ENCODE measurements at places on chromosomes 2 and 18.

DNA sequence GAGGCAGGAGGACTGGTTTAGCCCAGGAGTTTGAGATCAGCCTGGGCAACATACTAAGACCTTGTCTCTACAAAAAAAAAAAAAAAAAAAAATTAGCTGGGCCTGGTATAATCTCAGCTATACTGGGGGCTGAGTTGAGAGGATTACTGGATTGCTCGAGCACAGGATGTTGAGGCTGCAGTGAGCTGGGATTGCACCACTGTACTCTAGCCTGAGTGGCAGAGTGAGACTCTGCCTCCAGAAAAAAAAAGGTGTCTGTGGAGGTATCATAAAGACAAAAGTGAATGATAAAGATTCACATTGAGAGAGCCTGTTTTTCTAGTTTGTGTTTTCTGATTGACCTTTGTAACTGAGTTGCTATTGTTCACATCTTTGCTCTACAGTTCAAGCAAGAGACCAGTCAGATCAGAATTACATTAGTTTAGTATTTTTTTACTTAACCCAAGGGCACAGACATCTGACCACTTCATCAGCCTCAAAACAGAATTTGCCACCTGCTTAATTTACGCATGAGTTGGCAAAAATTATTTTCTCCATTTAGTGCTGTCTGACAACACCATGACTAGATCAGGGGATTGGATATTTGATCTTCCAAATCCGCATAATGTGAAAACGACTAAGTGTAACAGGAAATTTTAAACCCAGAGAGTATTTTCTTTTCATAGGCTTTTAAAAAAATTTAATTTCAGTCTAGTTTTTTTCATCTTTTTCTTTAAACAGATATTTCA, 271.0 kb downstream of the TGIF1 start:
- no peak for DNase-seq

GRCh38 chr2:25036221-25036559, 5.7 kb upstream of the EFR3B start:
- no peak for DNase-seq

GRCh38 chr2:24330161-24330560, 30.2 kb downstream of the ITSN2 start:
- DNase-seq, result no peak

- no peak for DNase-seq
These were observed 5.6 kb downstream of the FOSL2 start for GRCh38 chr2:28398101-28398834.

DNA sequence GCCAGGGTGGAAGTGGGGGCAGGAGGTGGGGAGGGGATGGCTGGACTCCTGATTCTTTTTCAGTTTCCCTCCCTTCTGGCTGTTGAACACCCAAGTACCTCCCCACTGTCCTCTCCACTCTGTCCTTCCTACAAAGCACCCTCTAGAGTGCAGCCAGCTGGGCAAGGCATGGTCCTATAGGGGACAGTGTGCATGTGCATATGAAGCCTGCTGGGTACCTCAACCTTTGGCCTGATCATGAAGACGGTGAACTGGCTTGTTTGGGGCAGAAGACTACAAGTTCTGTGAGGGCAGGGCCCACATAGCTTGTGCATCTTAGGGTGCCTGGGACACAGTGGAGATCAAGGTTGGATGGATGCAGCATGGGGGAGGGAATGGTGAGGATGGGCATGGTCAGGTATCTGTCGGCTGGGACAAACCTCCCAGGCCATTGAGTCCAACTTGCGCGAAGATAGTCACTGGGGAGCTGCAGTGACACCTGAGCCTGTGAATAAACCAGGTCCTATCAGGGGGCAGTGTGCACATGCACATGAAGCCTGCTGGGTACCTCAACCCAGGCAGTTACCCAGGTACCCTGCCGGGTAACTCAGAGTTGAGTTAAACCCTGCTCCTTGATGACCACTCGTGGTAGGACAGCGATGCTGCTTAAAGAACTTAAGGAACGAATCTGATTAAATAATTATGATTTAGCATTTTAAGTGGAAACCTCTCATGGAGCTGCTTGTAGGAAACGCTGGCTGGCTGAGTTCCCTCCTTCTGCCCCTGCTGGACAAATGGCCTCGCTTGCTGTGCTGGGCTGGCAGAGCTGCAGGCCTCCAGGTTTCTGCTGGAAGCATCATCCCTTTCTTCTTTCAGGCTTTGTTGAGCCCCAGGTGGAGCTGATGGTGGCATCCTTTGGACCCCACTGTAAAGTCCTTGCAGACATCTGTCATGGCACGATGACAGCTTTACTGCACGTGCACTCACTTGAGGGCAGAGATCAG, 84.0 kb downstream of the POLR1A start:
- DNase-seq, result no peak

DNA sequence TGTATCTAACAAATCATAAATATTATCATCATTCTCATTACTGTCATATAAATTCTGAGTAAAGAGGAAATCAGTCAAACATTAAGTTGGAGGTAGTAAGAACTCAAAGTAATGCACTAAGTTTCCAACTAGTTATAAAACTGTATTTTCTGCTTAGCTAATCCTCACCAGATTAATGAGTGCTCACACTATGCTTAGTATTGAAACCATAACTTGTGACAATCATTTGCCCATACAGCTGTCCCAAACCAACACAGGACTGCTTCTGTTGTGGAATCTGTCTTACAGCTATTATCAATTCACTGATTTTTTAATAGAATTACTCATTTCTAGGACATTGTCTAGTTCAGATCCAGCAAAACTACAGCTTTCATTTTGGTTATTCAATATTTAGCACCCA, 41.5 kb upstream of the TANK start:
- DNase-seq, result no peak

- no peak for DNase-seq
These were observed 820.6 kb upstream of the PIK3C3 start for GRCh38 chr18:41134426-41134825.

DNA sequence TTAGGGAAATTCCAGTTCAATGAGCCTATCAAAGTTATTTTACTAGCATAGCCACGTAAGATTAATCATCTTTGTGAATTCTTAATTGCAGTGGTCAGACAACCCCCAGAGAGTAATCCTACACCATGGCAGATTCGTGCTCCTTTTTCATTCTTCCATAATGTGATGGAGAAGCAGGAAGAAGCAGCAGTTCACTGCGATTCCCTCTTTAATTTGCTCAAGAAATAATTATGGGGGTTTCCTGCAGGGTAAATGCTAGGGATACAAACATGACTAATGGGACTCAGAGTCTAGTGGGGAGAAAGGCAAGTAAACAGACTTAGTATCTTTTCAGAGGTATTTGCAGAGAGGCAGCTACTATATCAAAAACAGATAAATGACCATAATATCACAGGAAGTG, 175.8 kb upstream of the HNRNPA3 start:
- DNase-seq, result no peak

DNA sequence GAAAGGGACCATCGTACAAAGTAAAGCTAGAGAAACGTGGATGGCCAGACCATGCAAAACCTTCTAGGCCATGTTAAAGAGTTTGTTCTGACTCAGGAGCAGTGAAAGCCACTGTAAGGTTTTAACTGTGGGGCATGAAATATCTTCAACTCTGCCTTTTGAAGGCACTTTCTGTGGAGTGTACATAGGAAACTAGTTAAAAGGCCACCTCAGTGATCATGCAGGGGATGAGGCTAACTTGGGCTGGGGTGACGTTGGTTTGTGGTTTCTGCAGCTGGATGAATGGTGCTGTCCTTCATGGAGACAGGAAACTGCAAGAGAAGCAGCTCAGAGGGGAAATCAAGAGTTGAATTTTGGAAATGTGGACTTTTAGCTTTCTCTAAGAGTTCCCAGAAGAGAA, 190.7 kb downstream of the CDCA7 start:
- no peak for DNase-seq

DNA sequence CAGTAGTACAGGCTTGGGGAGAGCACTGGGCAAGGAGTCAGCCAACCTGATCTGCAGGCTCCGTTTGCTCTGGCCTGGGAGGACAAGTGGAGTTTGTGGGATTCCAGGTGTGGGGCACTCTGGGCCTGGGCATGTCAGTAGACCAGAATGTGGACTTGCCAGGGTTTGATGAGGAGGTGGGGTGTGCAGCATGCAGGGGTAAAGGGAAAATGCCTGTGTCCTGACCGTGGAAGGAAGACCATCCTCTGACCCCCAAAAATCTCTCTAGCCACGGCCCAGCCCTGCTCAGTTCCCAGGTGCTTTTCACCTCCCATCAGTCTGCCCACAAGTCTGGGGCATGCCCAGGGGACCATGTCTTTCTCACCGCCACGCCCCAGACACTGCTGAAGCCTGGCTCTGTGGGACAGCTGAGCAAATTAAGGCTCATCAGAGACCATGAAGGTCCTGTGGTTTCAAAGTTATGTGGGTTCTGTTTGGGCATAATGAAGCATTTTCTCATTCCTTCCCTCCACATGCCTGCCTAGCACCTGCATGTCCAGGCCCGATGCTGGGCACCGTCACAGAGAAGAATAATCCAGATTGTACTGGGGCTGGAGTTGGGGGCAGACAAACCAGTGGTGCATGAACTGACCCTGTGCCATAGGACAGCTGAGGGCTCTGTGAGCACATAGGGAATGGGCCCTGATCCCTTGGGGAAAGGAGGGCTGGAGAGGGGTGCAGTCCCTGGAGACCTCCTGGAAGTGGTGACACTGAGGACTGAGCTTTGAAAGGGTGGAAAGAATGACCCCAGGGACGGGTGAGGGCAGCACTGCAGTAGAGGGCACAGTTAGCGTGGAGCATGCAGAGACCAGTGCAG, 6.5 kb upstream of the KCNF1 start:
- no peak for DNase-seq

DNA sequence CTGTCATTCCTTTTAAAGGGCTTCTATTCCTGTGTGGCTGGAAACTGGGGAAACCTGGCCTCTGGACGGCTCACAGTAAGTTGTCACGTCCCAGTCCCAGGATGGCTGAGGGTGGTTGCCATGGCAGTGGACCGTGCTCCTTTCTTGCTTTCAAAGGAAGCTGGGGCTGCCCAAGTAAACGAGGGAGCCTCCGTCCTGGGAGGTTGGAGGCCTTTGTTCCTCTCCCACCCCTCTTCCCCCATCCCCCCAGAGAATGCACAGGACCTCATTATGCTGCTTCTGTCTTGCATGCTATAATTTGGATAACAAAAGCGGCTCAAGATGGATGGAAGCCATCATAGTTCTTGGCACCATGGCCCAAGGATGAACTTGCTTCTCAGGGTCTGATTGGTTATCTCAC, 325.5 kb upstream of the HS6ST1 start:
- no peak for DNase-seq

GRCh38 chr2:224060783-224061482, 21.8 kb upstream of the SERPINE2 start:
- no peak for DNase-seq

- DNase-seq, result no peak
These were observed 25.7 kb upstream of the NCL start for GRCh38 chr2:231489990-231490389.

DNA sequence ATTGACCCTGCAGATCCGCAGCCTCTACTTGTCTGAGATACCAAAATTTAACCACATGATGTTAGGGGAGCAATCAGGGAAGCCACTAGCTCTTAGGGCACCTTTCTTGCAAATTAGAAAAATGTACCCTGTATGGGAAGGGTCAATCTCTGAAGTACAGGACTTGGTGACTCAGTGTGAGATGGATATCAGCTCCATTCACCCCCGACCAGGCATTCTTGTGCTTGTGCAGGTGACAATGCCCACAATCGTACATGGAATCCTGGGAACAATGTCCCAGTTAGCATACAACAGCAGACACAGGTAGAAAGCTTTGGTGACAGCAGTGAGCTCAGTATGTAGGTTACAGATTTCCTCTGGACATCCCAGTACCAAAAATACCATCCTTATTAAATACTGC, 137.7 kb upstream of the ITGB6 start:
- DNase-seq, result no peak

- no peak for DNase-seq
These were observed 1.6 kb downstream of the GPR17 start for GRCh38 chr2:127647242-127648190.

GRCh38 chr2:96838345-96839292, 5.2 kb downstream of the ANKRD23 start:
- no peak for DNase-seq

- DNase-seq, result no peak
These were observed 113.7 kb upstream of the COPS8 start for GRCh38 chr2:236971919-236972381.

- no peak for DNase-seq
These were observed 279.5 kb downstream of the NBAS start for GRCh38 chr2:15281681-15282080.

DNA sequence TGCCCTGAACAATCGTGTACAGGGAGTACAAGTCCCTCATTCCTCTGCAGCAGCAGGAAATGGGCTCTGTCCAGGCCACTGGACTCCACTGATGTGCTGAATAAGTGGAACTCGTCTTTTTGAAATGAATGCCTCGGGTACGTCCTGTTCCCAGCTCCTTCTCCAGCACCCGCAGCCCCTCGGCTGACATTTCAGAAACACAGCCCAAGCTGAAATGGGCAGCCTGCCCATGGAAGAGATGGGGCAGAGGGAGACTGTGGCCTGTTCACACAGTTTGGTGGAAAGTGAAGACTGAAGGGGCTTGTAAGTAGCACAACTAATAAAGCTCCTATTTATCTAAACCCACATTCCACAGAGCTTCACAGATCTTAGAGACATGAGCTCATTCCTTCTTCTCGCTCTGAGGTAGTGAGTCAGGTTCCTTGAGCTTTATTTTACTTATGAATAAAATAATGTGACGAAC, 498.6 kb downstream of the TXNL1 start:
- no peak for DNase-seq

DNA sequence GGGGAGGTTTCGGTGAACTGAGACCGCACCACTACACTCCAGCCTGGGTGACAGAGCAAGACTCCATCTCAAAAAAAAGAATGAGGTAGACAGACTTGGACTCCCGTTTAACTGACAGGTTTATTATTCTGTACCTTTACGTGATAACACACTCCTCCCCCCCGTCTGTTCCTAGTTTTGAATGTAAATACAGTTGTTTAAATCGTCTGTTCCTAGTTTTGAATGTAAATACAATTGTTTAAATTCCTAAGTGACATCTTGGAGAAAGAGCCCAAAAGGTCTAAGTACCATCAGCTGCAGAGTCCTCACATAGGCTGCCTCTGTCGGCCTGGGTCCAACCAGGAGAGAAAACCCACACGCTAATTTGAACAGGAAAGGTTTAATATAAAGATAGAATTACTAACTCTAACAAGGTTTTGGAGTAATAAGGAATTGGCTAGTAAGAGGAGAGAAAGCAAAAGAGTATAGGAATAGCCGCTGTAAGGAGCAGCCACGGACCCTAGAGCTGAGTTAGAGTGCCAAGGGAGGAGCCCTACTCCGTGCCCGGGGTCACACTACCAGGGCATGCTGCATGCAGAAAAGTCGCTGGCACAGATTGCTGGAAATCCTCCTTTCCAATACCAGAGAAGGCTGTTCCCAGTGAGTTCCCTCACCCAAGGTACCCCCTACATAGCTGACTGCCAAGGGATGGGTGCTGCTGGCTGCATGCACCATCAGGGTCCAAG, 83.5 kb upstream of the RANBP2 start:
- no peak for DNase-seq

- no peak for DNase-seq
These were observed 188.7 kb upstream of the HNMT start for GRCh38 chr2:137775529-137775928.

DNA sequence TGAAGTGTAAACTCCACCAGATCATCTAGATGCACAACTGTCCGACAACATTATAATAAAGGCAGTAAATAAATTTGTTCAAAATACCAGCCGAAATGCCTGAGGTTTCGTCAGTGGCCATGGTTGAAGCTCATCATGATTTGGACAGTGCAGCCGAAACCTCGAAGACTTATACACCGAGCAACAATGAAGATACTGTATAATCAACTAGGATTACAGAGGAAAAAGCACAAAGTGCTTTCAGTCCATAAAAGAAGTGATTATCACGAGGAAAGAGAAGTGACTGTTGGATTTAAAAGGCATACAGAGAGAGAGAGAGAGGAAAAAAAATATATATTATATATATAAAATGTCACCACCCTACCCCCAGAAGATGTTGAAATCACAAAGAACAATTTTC, 52.0 kb upstream of the GALNT3 start:
- no peak for DNase-seq
